Cortex of kidney (tissue), 1 donor: ENCODE measurements at places on chromosomes 16 and 17.

- DNase-seq, result no peak
Observed at GRCh38 chr17:47785538-47786123, 36.0 kb downstream of the OSBPL7 start.

DNA sequence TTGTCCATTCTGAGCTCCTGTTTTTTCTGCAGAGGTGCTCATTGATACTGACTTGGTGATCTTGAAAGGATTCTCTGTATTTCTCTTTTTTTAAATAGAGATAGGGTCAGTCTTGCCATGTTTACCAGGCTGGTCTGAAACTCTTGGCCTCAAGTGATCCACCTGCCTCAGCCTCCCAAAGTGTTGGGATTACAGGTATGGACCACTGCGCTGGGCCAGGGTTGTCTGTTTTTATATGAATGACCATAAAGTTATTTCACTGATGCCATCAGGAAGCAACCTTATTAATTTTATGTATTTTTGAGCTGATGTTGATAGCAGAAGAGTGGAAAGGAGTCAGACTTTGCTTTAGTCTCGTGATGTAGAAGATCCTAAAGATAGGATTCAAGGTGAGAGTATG, 35.7 kb upstream of the METTL9 start:
- DNase-seq, result no peak

GRCh38 chr16:19872935-19873334, 11.7 kb downstream of the GPRC5B start:
- DNase-seq, result no peak

DNA sequence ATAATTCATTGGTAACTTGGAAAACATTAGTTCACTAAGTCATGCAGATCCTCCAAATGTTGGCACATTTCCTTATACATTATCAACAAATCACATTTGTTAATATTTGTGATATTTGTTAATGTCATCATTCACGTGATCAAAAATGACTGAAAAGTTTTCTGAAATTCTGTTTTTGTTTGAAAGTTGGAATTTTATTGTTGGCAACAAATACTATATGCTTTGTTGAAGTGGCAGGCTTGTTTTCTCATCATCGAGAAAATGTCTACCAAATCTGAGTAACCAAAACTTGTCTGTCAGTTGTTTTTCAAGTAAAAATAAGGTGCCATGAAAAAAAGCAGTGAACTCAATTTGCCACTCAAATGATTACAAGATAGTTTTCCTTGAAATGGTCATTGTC, 62.8 kb downstream of the NACA2 start:
- DNase-seq, result no peak

DNA sequence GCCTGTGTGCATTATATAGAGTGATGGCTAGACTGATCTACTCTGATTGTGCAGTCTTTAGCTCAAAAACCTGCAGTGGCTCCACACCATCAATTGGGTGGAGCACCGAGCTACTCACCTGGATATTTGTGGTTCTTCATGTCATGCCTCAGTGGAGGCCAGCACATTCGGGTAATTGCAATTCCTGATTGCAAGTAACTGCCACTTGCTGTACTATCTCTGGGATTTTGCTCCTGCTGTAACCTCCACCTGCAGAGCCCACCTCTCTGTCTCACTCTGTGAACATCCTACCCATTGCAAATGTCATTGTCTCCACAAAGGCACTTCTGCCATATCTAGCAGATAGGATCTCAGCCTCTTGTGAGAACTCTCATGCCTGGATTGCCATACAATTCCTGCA, 1.7 kb upstream of the CCL1 start:
- DNase-seq, result no peak
